Left renal pelvis (tissue), 4 donors: ENCODE measurements at places on chromosomes 11 and 22. TPM values are rescaled to one million over a fixed set of nuclear protein-coding genes. Genes with fewer than 3 reads are reported as not detected.

The RASSF10 gene
- polyA plus RNA-seq, result 5.9 TPM

The OMP gene
- 0.53 TPM for polyA plus RNA-seq

- DNase-seq, result no peak
Observed at GRCh38 chr11:64745189-64745520, 1.2 kb upstream of the RASGRP2 start.

The DGCR2 gene
- polyA plus RNA-seq, result 73.1 TPM

DNA sequence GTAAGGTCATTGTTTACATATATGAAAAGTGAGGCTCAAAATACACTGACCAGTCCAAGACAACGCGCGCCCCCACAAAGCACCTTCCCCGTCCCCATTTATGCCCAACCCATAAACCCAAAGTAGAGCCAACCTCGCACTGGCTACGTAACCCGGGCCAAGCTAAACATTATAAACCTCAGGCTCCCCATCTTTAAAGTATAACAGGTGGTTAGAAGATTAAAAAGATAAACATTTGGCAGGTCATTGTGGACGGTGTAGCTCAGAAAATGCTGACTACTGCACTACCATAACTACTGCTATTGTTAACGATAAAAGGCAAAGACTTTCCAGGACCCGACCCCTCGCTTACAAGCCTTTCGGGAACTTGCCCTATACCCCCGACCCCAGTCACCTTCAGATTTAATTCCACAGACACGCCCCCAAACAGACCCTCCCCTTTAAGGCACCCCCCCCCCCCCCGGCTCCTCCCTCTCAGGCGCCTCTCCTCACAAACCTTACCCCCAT is 470 bp downstream of the NUMA1 start:
- no peak for DNase-seq

The CDC42BPG gene
- 10.0 TPM for polyA plus RNA-seq

The ZMAT5 gene
- polyA plus RNA-seq, result 20.6 TPM
